ENCODE measurements at places on chromosomes 6 and 20.

- DNase-seq: no peak
These were observed 43.3 kb downstream of the VAPB start for GRCh38 chr20:58432186-58432954.

GRCh38 chr6:95723638-95724037 lies 146.3 kb downstream of the MANEA start:
- DNase-seq: no peak

DNA sequence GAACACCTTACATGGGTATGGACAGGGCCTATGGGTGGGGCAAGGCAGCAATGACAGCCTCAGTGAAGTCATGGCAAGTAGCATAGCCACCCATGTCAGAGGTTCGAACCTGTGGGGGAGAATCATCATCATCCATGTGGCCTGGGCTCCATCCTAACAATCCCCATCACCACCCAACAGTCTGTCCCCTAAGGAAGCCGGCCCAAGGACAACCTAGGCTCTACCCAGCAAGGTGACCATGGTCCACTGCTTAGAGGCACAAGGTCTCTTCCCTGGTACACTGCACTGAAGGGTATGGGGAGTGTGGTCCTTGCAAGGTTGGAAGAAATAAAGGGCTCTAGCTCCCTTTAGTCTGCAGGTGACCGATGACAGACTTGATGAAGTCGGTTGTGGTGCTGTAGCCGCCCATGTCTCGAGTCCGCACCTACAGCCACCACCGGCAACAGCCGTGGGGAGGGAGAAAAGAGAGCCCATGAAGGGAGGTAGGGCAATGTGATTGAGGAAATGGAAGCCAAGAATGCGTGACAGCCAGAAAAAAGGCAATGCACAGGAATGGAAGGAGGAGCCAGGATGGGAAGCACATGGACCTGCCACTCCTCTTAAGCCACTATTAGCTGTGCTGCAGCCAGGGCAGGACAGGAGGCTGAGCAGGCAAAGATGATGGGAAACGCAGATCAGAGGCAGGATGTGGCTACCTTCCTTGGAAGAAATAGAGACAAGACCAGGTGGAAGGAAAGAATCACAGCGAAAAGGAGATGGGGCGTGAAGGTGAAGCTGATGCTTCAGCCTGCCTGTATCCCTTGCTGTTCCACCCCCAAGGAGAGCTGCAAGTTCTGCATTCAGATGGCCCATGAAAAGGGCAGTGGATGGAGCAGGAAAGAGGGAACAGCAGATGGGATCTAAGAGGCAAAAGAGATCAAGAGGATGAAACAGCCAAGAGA lies 5.3 kb downstream of the IDH3B start:
- DNase-seq: no peak

GRCh38 chr6:83432636-83433035 lies 1.8 kb upstream of the ME1 start:
- DNase-seq: no peak

- no peak for DNase-seq
These were observed 124.8 kb downstream of the MAP3K7 start for GRCh38 chr6:90462102-90462501.

- no peak for DNase-seq
These were observed 6.6 kb upstream of the KIF13A start for GRCh38 chr6:17994019-17994418.

- DNase-seq: no peak
These were observed 262.5 kb downstream of the BTBD3 start for GRCh38 chr20:12180107-12180661.

GRCh38 chr6:106124015-106124414 lies 37.9 kb downstream of the PRDM1 start:
- DNase-seq: no peak

DNA sequence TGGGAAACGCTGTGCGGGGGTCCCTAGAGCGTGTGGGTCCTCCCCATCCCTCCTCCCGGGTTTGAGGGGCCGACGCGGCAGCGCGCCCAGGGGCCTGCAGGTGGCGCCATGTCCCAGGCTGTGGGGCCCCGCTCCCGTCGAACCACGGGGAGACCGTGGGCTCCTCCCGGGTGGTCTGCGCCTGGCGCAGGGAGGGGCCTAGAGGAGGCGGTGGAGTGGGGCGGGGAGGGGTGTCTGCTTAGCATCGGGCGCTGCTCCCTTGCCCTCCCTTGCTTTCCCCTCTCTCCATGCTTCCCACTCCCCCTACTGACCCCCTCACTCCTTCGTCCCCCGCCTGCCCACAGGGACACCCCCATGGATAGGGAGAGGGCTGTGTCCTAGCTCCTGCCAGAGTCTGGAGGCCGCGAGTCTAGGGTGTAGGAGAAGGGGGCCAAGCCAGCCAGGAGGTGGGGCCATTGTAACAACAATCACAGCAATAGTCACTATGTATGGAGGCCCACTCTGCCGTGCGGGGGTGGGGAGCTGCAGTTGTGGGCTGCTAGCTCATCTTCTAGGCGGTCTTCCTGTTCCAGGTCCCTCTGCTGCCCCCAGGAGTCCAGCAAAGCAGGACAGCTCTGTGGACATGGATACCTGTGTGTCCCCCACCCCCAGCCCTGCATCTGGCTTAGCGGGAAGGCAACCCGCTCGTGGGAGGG lies 51.7 kb downstream of the CHMP4B start:
- peak; percentile 66 for DNase-seq

GRCh38 chr20:12936020-12936419 lies 72.8 kb upstream of the SPTLC3 start:
- no peak for DNase-seq

GRCh38 chr6:143451531-143451930 lies 926 bp downstream of the PEX3 start:
- no peak for DNase-seq

DNA sequence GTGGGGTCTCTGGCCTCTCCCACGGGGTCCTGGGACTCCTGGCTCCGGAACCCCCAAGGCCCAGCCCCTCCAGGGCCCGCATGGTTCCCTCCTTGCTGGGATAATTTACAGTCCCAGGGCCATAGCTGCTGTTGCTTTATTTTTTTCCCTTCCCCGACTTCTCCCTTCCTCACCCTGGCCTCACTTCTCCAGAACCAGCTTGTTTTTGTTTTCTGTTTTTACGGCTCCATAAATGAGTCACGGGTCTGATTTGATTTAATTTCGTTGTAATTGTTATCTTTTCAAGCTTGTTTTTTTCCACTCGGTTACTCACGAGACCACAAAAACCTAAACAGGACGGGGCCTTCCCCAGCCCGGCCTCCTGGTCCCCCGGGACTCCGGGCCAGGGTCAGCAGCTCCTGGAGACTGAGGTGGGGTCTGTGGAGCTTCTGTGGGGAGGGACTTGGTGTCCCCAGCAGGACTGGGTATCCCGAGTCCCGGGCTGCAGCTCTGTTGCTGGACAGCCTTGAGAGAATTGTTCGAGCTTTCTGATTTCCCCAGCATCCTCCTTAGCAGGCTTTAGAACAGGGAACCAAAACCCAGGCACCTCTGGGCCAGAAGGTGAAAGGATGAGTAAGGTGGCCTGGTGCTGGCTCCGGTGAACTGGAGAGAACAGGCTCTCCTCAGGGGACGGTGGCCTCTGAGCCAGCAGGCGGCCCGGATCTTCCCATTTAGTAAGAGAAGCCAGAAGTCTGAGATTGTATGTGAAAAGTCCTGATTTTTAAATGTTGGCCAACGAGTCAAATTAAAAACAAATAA lies 94.9 kb downstream of the CEBPB start:
- DNase-seq: no peak

GRCh38 chr6:144756469-144756868 lies 471.3 kb downstream of the UTRN start:
- no peak for DNase-seq

GRCh38 chr20:53760025-53760441 lies 166.4 kb upstream of the ZNF217 start:
- DNase-seq: no peak

GRCh38 chr6:99579781-99580180 lies 11.3 kb upstream of the CCNC start:
- no peak for DNase-seq

GRCh38 chr6:91088515-91088914 lies 501.6 kb upstream of the MAP3K7 start:
- no peak for DNase-seq

DNA sequence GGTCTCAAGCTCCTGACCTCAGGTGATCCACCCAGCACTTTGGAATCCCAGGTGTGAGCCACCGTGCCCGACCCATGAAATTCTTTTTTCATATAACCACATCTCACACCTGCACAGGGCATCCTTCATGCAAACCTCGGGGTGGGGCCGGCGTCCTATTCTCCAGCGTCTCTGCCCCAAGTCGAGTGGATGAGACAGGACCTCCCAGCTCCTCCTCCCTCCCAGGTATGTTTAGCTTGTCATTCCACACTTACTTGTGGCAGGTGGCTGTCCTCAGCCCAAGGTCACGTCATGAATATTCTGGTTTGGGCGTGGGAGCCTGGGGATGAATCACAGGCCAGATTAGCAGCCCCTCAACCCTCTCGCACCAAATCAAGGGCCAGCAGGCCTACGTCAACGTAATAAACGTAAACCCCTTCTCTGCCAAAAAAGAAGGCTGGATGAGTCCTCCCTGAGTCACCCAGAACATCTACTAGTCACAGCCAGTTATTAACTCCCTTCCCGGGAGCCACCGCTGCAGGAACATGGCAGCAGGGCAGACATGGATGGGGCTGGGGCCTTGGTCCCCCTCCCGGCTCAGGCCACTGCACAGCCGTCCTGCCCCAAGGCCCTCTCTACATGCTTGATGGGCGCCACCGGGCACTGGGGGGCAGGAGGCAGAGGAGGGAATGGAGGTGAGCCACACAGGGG lies 91.7 kb downstream of the YTHDF1 start:
- peak; percentile 69 for DNase-seq
